ENCODE measurements at places on chromosomes 6 and 20.

DNA sequence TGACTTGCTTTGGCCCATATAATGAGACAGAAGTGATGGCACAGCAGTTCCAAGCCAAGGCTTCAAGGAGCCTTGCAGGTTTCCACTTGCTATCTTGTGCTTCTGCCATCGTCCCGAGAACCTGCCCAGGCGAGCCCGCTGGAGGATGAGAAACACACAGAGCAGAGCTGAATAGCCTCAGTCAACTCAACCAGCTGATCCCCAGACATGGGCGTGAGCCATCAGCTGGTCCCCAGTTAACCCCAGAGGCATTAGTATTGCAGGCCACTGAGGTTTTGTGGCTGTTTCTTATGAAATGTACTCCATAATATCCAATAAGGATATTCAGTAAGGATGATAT, 81.7 kb upstream of the SHLD1 start:
- DNase-seq, result no peak

- DNase-seq, result no peak
These were observed 1.4 kb downstream of the SLC12A5 start for GRCh38 chr20:46030284-46031013.

DNA sequence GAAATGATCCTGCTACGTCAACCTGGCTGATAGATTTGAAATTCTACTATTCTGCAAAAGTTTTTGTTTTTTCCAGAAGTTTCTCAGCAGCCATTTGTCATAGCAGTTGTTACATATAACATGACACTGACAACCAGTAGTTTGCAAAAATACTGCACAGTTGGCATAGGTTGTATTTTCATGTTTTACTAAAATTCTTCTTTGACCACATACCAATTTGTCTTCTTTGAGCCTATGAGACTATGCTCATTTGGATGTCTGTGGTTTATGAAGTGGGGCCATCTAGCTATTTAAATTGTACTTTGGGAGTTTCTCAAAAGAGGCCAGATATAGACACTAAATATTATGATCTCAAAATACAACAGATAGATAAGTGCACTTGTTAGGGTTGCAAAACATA, 104.9 kb upstream of the PREP start:
- DNase-seq, result no peak

DNA sequence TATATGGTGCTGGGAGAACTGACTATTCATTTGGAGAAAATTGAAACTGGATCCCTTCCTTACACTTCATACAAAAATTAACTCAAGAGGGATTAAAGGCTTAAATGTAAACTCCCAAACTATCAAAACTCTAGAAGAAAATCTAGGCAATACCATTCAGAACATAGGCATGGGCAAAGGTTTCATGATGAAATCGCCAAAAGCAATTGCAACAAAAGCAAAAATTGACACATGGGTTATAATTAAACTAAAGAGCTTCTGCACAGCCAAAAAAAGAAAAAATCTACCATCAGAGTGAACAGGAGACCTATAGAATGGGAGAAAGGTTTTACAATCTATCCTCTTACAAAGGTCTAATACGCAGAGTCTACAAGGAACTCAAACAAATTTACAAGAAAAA, 851.3 kb upstream of the MAN1A1 start:
- no peak for DNase-seq

DNA sequence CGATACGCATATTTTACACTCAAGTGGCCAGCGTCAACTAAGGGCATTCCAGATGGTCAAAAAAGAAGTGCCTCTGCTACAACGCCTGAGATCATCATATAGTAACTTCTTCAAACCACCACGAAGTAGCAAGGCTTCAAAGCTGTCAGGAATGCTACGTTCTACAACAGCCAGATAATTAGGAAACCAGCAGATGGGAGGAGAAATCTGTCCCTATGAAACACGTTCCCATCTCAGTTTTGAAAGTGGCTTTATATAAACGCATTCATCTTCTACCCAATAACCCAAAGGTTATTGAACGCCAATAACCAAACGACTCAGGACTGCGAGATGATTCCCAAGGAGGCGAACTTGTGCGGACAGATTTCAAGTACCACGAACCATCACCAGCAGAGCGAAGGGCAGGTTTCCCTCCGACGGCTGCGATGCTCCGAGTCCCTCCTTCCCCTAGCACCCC, 1.2 kb downstream of the ABHD12 start:
- DNase-seq, result no peak

GRCh38 chr6:129104131-129104530, 221.2 kb downstream of the LAMA2 start:
- no peak for DNase-seq

- DNase-seq, result peak; percentile 74
These were observed 5.1 kb downstream of the KIAA1755 start for GRCh38 chr20:38255393-38255792.

GRCh38 chr6:30557683-30557981, 537 bp downstream of the PRR3 start:
- DNase-seq, result no peak

GRCh38 chr20:11726026-11726425, 191.7 kb upstream of the BTBD3 start:
- DNase-seq, result no peak

DNA sequence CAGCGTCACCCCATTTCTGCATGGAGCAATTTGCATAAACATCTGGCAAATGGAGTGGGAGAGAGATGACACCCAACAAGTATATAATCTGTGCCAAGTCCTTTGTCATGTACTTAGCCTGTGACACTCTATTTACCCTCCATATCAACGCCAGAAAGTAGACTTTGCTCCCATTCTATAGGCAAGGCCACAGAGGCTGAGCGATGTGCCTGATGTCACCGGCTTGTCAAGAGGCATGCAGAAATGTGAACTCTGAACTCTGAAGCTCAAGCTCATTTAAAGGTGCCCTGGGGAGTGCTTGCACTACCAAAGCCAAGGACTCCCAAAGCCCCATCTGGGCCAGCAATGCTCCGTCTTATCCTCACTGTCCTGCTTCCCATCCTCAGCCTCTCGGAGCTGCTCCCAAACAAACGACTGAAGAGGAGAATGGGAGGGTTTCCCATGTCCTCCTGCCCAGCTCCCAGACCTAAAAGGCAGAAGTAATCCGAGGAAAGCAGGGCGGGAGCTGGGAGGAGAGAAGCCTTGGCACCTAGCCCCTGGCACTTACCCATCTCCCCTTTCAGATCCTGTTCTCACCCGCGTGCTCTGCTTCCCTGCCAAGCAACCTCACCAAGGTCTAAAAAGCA, 9.2 kb downstream of the CPNE5 start:
- DNase-seq, result peak; percentile 92

- no peak for DNase-seq
These were observed 23.1 kb upstream of the MROH8 start for GRCh38 chr20:37202267-37202943.

DNA sequence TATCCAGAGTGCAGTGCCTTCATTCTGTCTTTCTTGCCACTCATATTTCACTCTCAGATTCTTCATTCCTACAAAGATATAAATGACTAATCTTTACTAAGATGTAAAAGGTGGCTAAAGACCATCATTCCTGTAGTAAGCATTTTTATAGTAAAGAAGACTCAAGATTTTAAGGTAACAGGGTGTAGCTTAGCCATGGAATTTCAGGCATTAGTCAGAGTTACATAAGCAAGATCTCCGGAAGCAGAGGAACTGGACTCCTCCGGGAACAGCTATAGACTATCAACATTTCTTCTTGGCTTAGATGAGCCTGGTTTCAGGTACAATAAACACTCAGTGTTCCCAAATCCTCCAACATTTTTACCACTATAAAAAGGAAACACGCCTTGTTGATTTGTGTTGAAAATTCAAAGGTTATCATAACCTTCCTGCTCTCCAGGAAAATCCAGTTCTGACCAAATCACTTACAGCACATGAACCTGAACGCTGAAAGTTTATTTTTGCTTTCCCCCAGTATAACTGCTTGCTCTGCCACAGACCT, 23.7 kb downstream of the SERPINB1 start:
- DNase-seq, result no peak

DNA sequence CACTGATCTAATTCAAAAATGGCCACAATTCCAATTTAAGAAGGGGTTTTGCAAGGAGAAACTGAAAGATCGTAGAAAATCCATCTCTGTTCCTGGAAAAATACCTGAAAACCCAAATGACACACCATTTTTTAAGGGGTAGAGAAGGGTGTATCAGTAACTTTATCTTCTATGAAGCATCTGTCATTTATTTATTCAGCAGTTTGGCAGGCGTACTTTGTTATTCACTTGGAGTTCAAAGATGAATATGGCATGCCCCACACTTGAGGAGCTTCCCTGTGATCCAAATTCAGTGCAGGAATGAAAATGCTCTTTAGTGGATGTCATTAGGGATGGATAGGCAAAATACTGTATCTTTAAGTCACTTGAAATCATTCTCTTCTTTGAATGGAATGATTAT, 7.2 kb downstream of the HINT3 start:
- DNase-seq, result no peak

DNA sequence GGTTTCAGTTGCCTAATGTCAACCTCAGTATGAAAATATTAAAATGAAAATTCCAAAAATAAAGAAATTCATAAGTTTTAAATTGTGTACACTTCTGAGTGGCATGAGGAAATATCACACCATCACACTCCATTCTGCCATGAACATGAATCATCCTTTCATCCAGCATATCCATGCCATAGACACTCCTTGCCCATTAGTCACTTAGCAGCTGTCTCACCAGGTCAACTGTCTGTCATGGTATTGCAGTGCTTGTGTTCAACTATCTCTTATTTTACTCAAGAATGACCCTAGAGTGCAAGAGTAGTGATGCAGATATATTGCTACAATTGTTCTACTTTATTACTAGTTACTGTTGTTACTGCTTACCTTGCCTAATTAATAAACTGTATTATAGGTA, 712.4 kb downstream of the EPHA7 start:
- no peak for DNase-seq

- DNase-seq, result no peak
These were observed 10.7 kb upstream of the SLCO4A1 start for GRCh38 chr20:62631336-62632308.

- no peak for DNase-seq
These were observed 206.4 kb upstream of the CITED2 start for GRCh38 chr6:139580592-139581484.

DNA sequence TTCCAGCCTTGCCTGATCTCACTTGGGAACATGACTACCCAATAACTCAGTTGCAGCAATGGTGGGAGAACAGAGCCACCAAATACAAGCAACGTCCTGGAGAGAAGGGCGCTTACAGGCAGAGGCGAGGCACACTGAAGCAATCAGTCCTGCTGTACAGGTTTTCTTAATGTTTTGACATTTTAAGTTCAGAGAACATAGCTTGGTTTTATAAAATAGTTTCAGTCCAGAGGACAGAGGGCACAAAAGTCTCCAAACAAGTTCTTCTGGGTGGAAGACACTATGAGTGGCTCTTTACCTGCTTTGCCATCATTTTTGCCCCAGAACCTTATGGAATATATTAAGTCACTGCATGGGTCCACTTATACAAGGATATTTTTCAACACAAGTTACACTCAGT, 103.4 kb upstream of the KCNG1 start:
- DNase-seq, result no peak

DNA sequence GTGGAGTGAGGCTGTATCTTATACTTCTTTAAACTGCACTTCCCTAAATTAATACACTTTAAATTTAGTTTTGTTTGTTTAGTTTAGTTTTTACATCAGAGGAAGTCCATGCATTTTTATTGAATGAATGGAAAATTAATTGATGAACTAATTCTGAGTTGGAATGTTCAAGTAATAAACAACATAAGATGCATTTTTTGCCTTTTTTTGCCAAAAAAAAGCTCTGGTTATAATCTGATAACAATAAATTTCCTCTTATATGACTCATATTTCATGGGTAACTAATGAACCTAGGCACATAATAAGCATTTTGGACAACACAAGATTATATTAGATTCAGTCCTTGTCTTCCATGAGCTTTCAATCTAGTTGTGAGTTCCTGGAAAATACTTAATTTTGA, 323.1 kb downstream of the CENPW start:
- no peak for DNase-seq

All from sigmoid colon (tissue), 7 donors.